ENCODE measurements at places on chromosomes 4 and X. TPM values are rescaled to one million over a fixed set of nuclear protein-coding genes. Genes with fewer than 3 reads are reported as not detected.
A peak's percentile ranks its signal among the peaks of the same experiment; 100 is the strongest.

SMARCA1 gene
- 53.3 TPM for total RNA-seq

GRCh38 chr4:150063128-150063527, 15.1 kb upstream of the DCLK2 start:
- H3K36me3 ChIP-seq: no peaks in the 10 kb centered on the region
- no peak overlapping the region for H3K4me3 ChIP-seq
- peak; percentile 18 for DNase-seq
- H3K27me3 ChIP-seq: no peaks in the 10 kb centered on the region
- H3K27ac ChIP-seq: no peak overlapping the region

- peak; percentile 24 for DNase-seq
- no peaks in the 10 kb centered on the region for H3K4me1 ChIP-seq
- no peaks in the 10 kb centered on the region for H3K27me3 ChIP-seq
These were observed 14.9 kb upstream of the ANKRD50 start for GRCh38 chr4:124727331-124727890.

PDGFC gene
- 67.3 TPM for total RNA-seq

HDAC6 gene
- total RNA-seq: 31.3 TPM
